ENCODE measurements at places on chromosomes 7 and 10.

- DNase-seq, result no peak
These were observed 97.7 kb downstream of the ARHGAP12 start for GRCh38 chr10:31830887-31831286.

GRCh38 chr7:149456506-149457421 is 4.1 kb downstream of the ZNF777 start:
- DNase-seq, result peak; percentile 44

DNA sequence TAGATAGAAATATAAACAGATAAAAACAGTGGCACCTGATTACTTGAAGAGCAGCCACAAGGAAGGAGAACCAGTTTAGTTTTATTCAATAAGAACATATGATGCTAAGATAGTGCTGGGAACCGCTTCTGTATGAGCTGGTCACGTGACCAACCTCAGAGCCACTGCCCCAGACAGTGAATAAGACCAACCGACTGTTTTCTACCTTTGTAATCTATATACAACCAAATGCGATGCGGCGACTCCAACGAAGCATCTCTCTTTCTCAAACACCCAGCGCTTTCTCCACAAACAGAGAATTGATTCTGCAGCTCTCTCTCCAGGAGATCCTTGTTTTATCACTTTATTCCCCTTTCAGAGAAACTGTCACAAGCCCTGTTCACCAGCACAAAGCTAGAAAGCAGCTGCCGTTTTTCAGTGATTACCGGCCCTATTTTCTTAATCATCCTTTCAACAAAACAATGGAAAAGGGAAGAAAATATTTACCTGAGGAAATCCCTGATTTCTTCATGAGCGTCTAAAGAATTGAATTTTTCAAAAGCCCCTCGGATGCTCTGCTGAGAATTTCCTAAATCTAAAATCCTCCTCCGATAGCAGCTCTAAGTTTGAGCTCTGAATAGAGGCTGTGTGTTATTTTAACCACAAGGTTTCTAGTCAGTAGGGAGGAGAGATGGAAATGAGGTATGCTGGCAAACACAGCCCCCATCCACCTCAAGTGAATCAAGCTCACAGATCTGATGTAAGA is 55.7 kb upstream of the JCAD start:
- DNase-seq, result no peak

GRCh38 chr7:132685277-132685676 is 109.0 kb upstream of the PLXNA4 start:
- DNase-seq, result no peak

DNA sequence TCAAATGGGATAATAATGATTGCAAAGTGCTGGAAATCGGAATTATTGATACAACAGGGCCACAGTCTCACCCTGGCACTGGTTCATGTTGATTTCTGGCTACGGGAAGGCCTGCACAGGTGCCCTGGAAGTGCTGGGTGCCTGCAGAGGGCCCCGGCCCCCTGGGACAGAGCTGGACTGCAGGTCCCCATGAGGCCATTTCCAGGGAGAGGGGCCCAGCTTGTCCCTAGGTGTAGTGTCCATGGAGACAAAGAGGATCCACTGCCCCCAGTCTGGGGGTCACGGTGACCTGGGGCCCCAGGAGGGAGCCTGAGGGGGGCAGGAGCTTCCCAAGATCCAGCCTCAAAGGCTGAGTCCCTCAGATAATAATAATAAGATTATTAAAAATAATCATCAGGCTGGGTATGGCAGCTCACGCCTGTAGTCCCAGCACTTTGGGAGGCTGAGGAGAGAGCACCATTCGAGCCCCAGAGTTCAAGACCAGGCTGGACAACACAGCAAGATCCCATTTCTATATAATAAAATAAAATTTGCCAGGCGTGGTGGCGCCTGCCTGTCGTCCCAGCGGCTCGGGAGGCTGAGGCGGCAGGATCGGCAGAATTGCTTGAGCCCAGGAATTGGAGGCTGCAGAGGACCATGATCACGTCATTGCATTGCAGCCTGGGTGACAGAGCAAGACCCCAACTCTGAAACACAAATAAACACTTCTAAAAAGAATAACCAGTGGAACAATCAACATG is 98.1 kb downstream of the MICALL2 start:
- peak; percentile 11 for DNase-seq

GRCh38 chr7:6130007-6130587 is 98.9 kb downstream of the ANKRD61 start:
- no peak for DNase-seq

GRCh38 chr7:49703881-49704280 is 69.6 kb upstream of the VWC2 start:
- no peak for DNase-seq

DNA sequence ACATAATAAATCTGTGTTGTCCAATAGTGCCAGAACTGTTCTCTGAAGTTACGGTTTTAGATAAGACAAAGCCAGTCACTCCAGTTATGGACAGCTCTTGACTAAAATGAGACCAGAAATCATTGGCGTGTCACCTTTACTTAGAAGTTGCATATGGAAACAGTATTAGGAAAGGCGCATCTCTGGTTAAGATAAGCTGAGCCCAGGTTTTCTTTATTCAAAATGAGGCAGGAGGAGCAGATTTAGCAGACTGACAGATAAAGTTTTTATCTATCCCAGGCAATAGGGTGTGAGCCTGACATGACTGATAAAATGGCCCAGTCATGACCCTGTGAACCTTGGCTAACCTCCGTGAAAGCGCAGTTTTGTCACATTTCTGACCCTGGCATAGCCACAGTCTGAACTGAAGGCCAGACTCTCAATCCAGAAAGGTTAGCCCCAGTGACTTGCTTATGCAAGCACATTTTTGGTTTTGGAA is 4.2 kb downstream of the CYP26A1 start:
- no peak for DNase-seq

- no peak for DNase-seq
These were observed 765 bp downstream of the WBP1L start for GRCh38 chr10:102744374-102745051.

GRCh38 chr10:59878915-59879314 is 27.4 kb downstream of the CCDC6 start:
- DNase-seq, result no peak

DNA sequence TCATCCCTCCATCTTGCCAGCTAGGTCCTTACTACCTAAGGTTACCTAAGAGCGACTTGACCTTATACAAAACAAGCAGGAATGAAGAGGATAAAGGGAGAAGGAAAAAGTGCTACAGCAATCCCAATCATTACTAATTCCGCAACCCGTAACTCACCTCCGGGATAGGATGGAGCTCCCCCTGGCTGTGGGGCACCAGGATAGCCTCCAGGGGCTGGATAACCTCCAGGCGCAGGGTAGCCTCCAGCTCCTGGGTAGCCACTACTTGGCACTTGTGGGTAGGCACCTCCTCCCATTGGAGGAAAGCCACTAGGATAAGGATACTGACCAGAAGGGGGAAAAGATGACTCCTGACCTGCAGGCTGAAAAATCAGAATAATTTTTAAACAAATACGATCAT is 15.8 kb downstream of the ANXA7 start:
- no peak for DNase-seq

GRCh38 chr7:36440880-36441279 is 51.2 kb downstream of the ANLN start:
- no peak for DNase-seq

- no peak for DNase-seq
These were observed 126.1 kb upstream of the AGR3 start for GRCh38 chr7:17007841-17008240.

DNA sequence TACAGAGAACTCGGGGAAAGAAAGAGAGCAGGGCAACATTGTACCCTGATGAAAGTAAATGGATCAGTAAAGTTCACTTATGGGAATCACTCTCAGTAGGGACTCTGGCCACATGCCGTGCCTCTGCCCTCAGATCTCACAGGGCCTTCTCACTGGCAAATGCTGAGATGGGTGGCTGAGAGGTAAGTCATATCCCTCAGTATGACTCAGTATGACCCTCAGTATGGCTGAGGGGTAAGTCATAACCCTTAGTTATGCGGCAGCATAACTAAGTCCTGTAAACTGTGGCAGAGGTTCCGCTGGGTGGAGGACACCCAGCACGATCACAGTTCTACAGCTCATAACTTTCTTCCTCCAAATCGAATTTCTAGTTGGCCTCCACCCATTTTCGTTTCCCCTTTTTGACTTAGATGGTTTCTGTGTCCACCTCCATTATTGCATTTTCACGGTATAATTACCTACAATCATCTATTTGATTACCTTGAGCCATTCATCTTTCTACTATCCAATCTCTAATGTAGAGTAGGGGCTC is 26.5 kb upstream of the WNT16 start:
- no peak for DNase-seq

DNA sequence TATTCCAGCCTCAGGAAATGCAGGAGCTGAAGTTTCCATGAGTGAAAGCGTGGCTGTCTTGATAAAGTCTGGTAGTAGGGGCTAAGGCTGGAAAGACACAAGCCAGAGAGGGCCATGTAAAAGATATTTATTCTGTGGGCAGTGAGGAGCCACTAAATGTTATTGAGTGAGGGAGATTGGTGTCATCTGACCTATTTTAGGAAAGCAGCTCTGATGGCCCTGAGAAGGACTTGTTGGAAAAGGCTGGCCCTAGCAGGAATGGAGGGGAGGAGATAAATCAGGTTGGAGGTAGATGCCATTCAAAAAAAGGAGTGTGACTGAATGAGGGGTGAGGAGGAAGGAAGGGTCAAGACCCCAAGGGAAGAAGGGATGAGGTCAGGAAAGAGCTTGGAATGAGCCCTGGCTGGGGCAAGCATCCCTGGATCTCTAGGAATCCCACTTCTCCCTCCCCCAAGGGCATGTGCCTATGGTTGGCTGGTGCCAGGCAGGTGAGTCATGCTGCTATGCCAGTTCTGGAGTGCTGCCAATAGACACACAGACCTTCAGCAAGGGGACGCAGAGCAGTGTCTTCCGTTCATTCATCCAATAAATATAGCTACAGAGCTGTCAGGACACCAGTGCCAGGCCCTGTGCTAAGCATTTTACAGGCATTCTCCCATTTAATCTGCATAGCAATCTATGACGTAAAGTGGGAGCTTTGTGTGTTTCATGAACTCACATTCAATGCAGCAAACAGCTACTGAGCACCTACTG is 2.0 kb downstream of the ANKRD2 start:
- DNase-seq, result no peak

DNA sequence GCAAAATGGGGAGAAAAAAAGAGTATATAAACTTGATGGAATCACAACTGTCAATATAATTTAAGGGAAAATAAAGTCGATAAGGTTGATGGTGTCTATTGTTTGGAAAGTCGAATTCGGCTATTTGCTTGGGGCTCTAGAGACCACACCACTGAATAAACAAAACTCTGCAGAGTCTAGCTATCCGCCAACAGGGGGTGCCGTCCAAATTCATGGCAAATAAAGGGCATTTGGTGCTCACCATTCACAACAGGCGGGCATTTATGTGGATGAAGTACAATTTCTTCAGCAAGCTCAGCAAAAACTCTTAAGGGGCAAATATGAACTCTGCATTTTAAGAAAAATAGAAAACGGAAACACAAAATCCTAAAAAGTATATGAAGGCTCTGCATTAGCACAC is 23.3 kb downstream of the CD36 start:
- no peak for DNase-seq

DNA sequence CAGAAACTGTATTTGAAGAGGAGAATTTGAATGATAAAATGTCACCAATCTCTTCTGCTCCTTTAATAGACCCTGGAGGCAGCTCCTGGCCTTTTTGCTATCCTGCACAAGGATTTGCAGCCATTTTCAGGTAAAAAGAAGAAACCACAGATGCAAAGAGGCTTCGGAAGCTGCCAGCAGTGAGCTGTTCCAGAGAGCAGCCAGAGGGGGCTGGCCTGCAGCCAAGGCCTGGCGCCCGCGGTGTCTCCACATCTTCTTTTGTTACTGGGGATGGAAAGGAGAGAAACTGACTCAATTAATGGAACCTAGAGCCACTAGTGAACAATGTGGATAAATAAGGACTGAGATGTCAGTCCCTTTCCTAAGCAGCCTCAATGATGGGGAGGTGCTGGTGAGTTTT is 23.9 kb upstream of the GPR26 start:
- DNase-seq, result no peak

DNA sequence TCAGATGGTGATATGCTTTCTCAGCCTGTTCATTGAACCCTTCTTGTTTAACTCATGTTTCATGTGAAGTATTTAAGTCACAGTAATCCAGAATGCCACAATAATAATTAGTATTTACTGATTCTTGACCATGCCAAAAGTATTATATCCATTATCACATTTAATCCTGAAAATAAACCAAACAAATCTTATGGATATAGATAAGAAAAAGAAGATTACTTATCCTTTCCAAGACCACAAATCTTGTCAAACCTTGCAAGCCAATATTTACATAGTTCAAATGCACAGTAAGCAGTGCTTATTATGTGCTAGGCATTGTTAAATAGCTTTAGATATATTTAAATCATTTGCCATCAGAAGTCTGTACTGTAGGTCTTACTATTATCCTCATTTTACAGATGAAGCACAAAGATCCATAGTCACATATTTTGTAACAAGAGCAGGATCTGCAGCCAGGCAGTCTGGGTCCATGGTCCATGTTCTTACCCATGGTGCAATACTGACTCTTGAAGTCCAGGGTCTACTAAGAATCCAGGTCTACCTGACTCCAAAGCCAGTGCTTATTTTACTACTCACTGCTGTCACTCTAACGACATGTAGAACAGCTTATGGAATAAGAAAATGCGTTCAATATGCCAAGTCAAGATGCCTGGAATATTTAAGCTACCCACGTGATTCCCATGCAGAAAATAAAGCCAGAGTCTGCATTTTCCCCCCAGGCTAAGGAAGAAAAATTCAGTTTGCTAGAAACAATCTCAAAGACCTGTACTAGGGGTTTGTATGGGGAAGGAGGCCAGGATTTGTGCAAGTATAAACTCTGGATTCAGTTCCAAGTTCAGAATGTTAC is 984.8 kb upstream of the LRRTM3 start:
- no peak for DNase-seq

- no peak for DNase-seq
These were observed 41.8 kb downstream of the CLRN3 start for GRCh38 chr10:127850944-127851343.

DNA sequence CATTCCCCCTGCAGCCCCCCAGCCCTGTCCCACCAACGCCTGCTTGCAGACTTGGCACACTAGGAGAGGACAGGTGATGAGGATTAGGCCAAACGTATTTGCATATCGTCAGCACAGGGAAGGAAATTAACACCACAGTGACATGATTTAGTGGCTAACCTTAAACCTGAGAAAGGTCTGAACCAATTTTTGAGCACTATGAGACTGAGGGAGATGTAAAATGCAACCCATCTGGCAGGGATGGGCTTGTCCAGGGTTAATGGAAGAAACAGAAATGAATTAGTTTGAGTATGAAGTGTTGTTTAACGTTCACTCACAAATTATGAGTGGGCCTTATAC is 183.6 kb downstream of the TAX1BP1 start:
- no peak for DNase-seq

GRCh38 chr10:33178026-33178755 is 156.3 kb downstream of the NRP1 start:
- no peak for DNase-seq

- DNase-seq, result no peak
These were observed 4.1 kb downstream of the ZNF680 start for GRCh38 chr7:64558781-64559180.

DNA sequence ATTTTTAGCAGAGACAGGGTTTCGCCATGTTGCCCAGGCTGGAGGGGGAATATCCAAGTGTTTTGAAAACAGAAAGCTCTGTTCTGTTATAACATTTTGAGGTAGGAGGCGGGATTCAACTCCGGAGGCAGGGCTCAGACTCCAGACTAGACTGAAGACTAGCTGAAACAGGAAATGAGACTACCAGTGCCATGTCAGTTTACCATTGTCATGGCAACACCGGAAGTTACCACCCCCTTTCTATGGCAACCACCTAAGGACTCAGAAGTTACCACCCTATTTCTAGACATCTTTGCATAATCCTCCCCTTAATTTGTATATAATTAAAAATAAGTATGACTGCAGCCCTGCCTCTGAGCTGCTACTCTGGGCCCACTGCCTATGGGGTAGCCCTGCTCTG is 1069.1 kb upstream of the AUTS2 start:
- no peak for DNase-seq
